Urothelium cell line (cell line): ENCODE measurements at places on chromosomes 5 and 9.

DNA sequence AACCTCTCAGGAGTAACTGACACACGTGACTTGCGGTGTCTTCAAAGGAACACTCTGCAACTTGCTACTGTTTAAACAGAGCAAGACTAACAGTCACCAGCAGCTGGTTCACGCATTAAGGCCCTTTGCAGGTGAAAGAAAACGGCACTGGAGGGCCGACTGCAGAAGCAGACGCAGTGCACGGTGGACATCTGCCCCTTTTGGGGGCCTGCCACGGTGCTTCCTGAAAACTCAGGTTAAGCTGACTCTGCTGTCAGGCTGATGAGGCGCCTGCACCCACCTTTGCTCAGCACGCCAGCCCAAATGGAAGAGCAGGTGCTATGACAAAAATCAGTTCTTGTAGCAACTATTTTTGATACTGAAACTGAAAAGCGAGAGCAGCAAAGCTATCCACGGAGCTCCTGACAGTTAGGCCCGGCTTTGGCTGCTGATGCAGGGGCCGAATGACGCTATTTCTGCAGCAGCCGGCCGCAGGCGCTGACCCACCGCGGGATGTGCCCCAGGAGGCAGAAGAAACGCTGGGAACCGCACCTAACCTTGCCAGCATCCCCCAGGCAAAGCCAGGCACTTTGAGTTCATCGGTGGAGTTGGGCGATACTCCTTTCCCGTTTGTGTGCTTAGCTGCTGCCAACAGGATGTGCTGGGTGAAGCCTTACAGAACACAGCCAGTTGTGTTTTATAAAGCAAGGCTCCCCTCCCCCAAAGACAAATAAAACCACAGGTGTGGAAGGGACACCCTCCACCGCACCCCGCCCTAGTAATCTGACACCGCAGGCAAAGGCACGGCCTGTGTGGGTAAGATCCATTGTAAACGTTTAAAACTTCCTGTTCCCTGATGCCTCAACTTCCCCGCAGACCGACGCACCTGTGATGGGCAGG is 21.1 kb upstream of the TERT start:
- DNase-seq, result peak; percentile 79

GRCh38 chr5:181198905-181199519 is 6.0 kb downstream of the TRIM7 start:
- no peak for DNase-seq

DNA sequence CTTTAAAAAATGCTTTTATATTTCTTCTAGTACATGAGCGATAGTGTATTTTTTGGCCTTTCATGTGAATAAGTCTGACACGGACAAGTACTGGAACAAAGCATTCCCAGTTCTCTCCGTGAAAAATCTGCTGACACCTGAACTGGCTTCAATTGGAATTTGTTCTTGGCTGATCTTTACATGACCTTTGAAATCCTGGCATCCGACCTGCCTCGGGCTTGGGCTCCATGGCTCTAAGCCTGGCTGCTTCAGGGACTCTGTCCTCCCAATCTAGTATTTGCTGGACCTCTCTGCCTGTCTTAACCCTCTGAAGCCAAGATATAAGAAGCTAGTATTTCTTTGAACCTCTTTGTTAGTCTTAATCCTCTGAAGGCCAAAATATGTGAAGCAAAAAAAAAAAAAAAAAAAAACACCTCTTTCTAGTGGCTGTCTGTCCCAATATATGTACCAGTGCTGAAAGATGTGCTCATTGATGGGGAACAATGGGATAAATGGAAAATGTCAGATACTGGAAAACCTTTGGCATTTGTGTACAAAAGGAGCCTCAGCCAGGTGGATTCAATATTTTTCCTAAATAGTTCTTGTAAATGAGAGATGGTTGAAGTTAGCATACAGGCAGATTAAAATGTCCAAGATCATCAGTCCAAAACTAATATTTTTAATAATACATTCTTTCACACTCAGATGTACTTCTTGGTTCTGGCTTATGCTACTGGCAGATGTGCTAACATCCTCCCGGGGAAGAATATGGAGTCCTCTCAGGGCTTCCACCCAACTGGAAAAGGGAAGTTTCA is 470.6 kb downstream of the TUSC1 start:
- no peak for DNase-seq

DNA sequence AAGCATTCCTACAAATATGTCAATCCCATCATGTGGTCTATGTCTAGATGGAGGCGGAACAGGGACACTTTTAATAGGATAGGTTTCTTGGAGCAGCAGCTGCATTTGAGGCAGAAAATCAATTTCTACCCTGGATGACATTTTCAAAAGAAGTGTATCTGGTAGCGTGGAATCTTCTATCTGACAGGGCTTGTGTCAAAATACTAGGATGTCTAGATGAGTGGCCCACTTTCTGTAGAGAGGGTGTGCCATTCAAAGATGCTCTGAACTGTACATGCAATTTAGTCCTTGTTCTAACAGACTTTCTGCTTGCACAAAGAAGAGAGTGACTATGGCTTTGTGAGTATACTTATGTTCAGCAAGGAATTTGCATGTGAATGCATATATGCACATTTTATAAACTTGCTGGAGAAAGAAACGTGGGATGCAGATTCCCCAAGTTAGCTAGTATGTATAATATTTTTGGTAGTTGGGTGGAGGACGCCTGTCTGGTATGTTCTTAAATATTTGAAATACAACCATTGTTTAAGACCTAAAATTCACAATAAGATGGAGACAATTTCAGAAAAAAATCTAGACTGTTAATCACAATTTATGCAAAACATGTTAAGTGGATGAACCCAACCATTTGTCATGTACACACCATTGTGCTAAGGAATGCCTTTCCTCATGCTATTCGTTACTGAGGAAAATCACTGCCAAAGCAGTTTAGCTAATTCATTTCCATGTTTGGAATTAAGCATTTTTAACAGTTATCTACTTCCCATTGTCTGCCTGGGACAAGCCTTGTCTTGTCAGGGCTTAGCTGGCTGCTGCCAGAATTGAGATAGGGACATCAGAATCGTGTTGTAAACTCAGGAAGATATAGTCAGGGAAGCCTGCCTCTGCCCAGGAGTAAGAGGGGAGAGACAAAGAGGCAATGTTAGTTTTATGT is 129.1 kb upstream of the MEF2C start:
- no peak for DNase-seq

- DNase-seq, result no peak
Measured at GRCh38 chr9:136312436-136312835, 8.5 kb upstream of the CCDC187 start.

DNA sequence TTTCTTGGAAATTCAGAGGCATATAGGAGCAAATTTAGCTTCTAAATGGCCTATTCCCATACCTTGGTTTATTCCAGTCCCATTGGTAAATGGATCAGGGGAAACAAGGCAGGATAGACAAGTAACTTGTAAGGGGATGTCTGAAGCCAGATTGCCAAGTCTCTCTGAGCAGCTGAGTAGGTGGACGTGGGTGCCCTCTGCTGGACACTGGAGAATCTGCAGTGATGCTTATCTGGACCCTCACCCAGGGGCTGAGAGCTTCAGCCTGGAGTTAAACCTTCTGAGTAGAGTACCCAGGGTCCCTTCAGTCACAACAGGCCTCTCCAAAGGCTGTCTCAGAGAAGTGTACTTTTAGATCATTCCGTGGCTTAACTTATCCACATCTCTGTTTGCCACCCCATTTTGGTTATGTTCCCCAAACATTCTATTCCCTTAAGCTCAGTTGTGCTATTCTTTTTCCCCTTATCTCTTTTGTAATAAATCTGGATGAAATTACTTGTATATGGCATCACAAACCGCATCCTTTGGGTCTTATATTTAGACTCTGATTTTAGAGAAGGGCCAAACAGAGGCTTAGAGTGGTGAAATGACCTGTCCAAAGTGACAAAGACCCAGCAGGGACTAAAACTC is 218.3 kb upstream of the GLRA1 start:
- DNase-seq, result peak; percentile 74

- no peak for DNase-seq
Measured at GRCh38 chr9:14186096-14186495, 127.8 kb downstream of the NFIB start.

DNA sequence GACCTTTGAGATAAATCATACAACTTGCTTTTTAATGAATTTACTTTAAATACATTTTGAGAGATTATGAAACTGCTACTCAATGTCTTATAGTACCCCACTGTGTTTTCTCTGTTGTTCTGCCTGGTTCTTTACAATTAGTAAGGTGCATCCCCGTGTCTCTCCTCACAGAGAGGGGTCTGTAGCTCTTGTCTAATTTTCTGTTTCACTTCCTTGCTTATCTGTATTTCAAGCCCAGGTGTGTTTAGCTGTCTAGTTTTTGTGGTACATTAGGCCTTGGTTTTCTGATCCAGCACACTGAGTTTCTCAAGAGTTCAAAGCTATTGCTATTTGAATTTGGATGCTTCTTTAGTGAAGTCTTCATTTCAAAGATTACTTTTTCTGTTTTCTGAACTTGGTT is 105.1 kb downstream of the MAST4 start:
- DNase-seq, result no peak

GRCh38 chr9:124770359-124771020 is 621 bp downstream of the NR6A1 start:
- no peak for DNase-seq

DNA sequence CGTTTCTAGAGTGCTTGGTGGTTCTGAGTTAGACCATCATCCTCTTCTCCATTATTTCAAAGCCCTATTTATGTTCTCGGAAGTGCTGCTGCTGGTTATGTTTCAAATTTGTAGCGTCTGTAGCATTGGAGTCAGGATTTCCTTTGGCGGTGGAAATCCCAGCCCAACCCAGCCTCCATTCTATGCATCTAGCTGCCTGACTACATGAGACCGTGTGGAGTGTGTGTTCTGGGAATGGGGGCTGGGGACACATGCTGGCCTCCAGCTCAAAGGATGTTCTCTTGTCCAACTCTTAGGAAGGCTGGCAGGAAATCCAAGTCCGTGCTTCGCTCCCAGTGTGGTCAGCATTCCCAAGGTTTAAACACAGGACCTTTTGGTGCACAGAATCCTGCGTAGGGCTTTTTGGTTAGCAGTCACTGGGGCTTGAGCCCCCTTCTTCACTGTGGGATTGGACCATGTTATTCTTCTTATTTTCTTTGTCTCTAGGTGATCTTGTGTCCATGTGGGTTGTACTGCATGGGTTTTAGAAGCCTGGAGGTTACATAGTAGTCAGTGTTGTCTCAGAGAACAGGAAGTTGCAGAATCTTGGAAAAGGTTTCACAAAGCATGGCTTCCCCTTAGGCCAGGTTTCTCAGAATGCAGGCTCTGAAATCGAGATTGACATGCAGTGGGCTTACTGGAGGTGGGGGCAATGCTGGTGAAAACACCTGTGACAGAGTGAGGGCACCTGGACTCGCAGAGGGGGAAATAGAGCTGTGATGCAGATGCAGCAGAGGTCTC is 132.2 kb downstream of the ARHGAP26 start:
- DNase-seq, result no peak

DNA sequence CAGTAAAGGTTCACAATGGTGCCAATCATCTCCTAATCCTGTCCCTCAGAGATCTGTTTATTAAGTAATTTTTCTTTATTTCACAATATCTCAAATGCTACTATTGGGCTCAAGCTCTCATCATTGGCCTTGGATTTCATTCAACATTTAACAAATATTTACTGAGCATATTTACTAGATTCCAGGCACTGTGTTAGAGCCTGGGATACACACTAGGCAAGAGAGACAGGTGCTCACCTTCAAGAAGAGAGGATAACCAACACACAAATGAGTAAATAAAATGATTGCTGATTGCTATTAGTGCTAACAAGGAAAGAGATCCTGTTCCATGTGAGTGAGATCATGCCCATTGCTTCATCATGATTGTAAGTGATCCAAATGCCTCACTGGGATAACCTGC is 27.4 kb downstream of the PPP2R2B start:
- DNase-seq, result no peak

GRCh38 chr5:152306386-152306785 is 98.7 kb downstream of the NMUR2 start:
- DNase-seq, result no peak

GRCh38 chr9:3001311-3001710 is 157.4 kb upstream of the PUM3 start:
- no peak for DNase-seq

DNA sequence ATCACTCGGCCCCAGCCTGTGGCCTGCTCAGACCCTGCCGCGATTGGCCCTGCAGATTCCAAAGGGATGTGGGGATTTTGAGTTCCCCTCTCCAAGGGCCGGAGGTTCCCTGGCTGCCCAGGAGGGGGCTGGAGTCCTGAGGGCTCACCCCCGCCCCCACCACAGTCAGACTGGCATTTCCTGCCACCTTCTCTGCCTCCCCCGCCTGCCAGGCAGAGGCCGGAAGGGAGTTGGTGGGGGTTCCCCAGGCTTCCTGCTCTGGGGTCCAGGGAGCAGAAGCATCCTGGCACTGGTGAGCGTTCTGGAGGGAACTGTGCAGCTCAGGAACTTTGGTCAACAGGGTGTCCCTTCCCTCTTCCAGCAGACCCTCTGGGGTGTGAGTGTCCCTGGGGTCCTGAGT is 70.6 kb downstream of the RXRA start:
- peak; percentile 52 for DNase-seq

- DNase-seq, result peak; percentile 47
Measured at GRCh38 chr9:75892216-75892911, 1.9 kb downstream of the PCSK5 start.

- no peak for DNase-seq
Measured at GRCh38 chr5:159533197-159533596, 202.9 kb upstream of the IL12B start.

GRCh38 chr5:159262472-159262858 is 625 bp upstream of the UBLCP1 start:
- DNase-seq, result peak; percentile 27
